ENCODE measurements at places on chromosomes 3 and 15.

DNA sequence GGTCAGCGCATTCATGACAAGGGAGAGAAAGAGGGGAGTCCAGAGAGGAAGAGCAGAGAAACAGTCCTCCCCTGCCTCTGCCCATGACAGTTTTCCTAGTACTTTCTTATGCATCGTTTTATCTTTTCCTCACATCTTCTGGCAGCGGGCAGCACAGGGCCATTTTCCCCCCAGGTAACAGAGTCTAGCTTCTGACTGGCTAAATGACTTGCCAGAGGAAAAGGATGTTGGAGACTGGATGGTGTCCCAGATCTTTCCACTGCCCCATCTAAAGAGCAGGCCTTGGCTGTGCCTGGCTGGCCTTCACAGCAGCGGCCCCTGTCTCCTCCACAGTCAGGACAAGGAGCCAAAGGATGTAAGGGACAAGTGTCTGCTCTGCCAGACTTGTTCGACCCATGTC lies 59.3 kb downstream of the CTDSPL start:
- DNase-seq = no peak

- no peak for DNase-seq
Measured at GRCh38 chr3:130465521-130465920, 51.5 kb upstream of the COL6A6 start.

DNA sequence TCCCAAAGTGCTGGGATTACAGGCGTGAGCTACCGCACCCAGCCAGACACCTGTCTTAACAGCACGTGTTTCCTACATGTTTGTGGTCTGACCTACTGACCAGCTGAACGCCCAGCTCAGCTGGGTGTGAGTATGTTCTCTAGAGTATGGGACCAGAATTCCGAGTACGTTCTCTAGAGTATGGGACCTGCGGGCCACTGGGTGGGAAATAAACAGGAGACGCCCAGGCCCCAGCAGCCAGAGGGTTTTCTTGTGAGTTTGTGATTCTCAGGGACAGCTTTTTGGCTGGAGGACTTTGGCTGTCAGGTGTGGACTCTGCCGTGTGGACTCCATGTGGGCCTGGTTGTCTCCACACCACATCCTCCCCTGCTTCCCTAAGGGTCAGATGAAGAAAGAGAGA lies 87.3 kb downstream of the CHRD start:
- no peak for DNase-seq

DNA sequence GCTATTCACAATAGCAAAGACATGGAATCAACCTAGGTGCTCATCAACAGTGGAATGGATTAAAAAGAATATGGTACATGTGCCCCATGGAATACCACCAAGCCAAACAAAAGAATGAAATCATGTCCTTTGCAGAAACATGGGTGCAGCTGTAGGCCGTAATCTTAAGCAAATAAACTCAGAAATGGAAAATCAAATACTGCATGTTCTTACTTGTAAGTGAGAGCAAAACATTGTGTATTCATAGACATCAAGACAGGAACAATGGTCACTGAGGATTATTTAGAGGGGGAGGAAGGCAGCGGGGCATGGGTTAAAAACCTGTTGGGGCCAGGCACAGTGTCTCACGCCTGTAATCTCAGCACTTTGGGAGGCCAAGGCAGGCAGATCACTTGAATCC lies 304.7 kb upstream of the ROBO2 start:
- DNase-seq = no peak

- peak; percentile 47 for DNase-seq
Measured at GRCh38 chr3:141308588-141309218, 59.6 kb upstream of the ZBTB38 start.

DNA sequence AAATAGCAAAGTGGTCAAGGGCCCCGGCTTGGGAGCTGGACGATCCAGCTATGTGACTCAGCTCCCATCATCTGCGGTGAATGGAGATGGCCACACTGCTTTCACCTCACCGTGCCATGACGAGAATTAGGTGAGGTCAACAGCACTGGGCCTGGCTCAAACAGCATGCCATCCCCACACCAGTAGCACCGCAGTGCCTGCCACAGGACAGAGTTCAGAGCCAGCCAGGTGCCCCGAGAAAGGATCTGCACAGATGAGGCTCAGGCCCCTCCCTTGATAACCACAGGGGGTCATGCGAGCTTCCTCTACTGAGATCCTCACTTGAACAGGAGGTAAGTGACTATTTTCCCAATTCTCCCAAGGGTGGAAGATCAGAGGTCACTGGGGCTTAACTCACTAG lies 29.4 kb downstream of the ZXDC start:
- no peak for DNase-seq

GRCh38 chr3:55160241-55160983 lies 232.6 kb upstream of the LRTM1 start:
- DNase-seq = peak; percentile 98

GRCh38 chr3:157542711-157543500 lies 39.7 kb upstream of the VEPH1 start:
- DNase-seq = peak; percentile 74

GRCh38 chr3:98513091-98513511 lies 9.6 kb downstream of the CLDND1 start:
- DNase-seq = peak; percentile 55

GRCh38 chr3:36457667-36458066 lies 77.4 kb downstream of the STAC start:
- DNase-seq = no peak

- peak; percentile 98 for DNase-seq
Measured at GRCh38 chr3:184777566-184778356, 34.2 kb upstream of the VPS8 start.

GRCh38 chr3:124089214-124089613 lies 97.3 kb upstream of the ROPN1 start:
- DNase-seq = no peak

GRCh38 chr15:76139368-76140073 lies 79.7 kb downstream of the TMEM266 start:
- peak; percentile 79 for DNase-seq

DNA sequence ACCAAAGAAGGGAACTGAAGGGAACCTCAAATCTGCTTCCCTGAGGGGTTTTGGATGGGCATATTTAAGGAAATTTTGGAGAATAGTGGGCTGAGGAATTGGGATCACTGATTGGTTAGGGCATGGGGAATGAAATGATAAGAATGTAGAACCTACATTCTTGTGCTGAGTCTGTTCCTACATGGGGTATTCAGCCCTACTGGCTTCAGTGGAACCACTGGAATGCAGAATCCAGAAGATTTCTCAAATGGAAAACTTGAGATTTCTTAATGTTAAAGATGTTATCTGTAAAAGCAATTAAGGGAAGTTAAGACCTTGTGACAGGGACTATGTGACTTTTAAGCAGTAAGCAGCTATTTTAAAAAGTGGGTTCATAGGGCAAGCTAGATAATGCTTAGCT lies 1062.4 kb downstream of the AGBL1 start:
- no peak for DNase-seq

- DNase-seq = no peak
Measured at GRCh38 chr15:43048935-43049334, 56.9 kb downstream of the UBR1 start.

GRCh38 chr15:99976811-99977271 lies 243.6 kb upstream of the LYSMD4 start:
- DNase-seq = peak; percentile 9

DNA sequence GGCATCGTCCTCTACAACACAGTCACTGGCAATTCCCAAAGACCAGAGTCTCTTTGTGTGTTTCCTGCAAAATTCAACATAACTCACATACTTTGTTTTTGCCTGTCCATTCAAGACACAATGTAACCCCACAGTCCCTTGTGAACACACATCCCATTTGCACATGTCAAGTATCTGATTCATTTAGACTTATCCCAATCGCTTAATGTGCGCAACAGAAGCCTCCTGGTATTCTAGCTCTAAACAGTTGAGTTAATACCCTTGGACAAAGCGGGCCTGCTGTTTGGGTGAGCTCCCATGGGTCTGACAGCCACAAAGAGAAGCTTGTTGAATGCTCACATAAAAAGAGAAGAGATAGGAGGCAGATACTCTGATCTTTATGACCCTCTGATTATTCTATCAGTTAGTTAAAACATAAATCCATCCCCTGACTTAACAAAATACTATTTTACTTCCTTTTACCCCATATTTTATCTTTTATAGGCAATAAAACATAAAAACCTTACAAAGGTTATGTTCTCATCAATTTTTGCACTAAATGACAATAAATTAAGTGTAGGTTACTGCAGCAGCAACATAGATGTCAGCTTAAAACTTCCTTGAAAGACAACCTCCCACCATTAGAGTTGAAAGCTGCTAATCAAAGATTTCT lies 79.4 kb downstream of the ANXA2 start:
- no peak for DNase-seq

GRCh38 chr3:181912384-181912783 lies 200.7 kb downstream of the SOX2 start:
- DNase-seq = no peak

- no peak for DNase-seq
Measured at GRCh38 chr3:21795921-21796320, 44.9 kb upstream of the ZNF385D start.

DNA sequence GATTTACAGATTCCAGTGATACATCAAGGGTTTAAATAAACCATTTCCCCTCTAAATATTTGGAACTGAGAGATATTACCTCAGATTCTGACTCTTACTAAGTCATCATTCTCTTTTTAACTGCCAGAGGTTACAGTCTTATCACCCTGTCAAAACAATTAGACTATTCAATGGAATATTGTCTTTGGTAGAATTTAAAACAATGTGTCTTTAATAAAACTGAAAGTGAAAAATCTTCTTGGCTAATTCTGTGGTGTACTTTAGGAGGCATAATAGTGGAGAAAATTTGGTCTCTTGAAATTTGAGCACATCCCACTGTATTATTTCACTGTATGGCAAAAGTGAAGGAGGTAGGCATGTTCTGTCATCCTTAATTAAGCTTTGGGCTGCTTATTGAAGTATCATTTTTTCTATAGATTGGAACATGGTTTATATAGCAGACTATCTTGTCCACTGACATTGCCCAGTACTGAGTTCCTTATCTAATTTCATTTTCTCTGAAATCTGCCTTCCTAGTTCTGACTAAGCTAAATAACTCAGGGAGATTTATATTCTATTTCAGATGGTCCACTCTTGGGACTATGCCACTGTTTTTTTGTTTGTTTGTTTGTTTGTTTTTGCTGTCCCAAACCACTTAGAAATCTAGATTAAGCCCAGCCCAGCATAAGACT lies 48.0 kb upstream of the UTS2B start:
- peak; percentile 20 for DNase-seq

DNA sequence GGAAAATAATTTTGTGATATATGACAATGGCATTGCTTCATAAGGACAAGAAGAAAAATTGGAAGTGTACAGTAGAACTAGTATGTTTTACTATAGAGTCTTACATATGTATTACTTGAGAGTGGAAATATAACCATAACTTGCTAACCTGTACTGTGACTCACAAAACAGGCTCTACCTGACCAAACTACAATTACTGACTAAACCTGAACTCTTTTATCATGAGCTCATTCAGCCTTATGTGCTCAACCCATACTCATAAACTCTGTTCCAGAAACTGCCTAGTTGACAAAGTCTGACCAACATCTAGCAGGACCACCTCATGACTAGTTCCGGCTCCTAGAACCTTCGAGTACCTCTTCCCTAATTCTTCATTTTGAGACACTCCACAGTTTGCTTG lies 6.3 kb downstream of the CDIN1 start:
- no peak for DNase-seq

DNA sequence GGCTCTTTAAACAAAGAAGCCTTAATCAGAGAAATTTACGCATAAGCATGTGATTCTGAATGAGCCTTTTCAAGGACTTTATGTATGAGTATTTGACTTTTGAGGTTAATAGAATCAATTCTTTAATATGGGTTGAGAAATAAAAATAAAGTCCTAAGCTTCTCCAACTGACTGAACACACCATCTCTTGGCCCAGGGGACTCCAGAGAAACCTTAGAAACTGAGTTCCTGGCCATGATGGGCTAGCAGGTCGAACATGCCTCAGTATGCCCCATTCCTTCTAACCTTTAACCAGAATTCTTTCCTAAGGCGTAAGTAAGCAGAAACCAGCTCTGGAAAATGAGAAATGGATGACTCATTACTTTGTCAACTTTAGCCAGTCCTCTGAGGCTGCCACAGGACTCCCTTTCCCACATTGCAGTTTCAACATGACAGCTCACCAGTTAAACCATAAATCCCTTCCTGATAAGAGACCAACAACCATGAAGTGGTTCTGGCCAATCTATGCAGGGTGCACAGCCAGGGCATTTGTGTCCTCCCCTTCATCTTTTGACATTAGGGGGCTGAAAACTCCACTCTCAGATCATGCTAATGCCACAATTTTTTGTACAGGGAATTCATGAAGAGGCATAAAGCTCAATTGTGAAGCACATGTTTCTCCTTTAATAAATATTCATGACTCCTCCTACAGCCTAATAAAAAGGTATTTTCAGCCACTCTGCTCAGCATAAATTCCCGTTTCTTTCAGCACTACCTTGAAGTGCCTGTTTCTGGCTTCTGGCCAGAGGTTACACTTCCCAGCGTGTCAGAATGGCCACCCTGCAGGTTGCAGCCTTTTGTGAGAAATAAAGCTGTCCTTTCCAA lies 33.3 kb downstream of the TM4SF18 start:
- peak; percentile 95 for DNase-seq

GRCh38 chr15:90860450-90860849 lies 7.9 kb upstream of the FURIN start:
- no peak for DNase-seq

DNA sequence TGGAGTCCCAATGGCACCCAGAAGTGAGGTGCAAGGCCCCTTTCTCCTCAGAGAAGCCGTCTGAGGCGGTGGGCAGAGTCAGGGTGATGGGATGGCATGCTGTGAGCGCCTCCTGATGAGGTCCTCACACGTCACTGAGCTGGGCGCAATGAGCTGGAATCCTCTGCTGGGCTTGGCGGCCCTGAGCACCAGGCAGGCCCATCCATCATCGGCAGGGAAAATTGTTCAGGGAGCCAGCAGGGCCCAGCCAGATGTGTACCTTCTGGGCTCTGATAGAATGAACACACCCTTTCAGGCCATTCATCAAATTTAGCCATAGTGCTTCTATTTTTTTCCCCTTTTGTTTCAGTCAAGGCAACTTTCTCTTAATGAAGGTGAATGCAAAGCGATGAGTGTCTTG lies 43.7 kb downstream of the FAM3D start:
- peak; percentile 13 for DNase-seq

- DNase-seq = peak; percentile 35
Measured at GRCh38 chr3:150300852-150301517, 107.1 kb upstream of the TSC22D2 start.

- DNase-seq = no peak
Measured at GRCh38 chr15:94272251-94272898, 41.0 kb downstream of the MCTP2 start.

GRCh38 chr15:90376789-90377188 lies 11.3 kb upstream of the IQGAP1 start:
- DNase-seq = no peak

DNA sequence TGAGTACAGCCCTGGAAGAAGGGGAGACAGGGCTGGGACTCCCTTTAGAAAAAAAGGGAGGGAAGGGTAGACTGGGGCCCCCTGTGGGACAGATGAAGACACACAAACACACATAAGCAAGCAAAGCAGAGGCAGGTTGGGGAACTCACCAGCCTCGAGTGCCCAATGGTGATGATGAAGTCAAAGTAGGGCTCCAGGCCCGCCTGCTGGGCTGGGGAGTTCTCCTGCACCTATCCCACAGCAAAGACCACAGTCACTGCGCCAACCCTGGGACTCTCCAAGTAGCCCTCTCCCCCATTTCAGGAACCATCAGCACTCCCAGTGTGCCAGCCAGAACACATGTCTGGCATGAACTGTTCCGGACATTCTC lies 4.1 kb downstream of the GORASP1 start:
- no peak for DNase-seq

- DNase-seq = no peak
Measured at GRCh38 chr3:133123636-133124035, 85.4 kb downstream of the TMEM108 start.

All from fibroblast of the aortic adventitia (primary cell).